ENCODE measurements at places on chromosomes 6 and 20.

- DNase-seq = peak; percentile 18
Measured at GRCh38 chr6:111342913-111343312, 140.1 kb downstream of the REV3L start.

DNA sequence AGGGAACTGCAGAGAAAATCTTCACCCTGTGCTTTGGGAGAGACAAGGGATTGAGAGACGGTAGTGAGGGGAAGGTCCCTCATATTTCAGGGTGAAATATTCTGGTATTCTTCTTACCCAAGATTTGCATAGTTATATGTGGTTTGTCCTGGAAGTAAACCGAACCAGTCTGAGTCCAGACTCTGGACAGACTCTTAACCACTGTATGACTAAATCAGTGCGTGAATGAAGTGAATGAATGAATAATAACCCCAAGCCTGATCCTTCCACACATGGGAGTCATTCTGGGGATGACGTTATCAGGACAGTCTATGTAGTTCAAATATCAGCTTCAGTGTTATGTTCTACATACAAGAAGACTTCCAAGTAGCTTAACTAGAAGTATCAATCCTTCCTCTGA, 690.7 kb downstream of the KIF16B start:
- DNase-seq = peak; percentile 66

DNA sequence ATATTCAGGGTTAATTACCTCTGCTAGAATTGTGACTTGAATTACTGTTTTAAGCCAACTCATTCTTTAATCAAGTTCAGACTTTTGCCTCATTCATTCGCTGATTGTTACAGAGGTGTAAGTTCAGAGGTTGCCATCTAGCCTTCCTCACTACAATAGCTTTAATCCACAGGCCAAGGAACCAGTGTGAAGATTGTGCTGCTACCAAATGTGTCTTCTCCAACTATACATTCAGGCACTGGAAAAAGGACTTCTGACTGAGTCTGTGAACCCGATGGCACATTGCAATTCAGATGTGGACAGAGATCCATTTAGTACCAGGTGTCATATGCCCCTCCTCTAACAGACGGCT, 111.2 kb upstream of the ADGRF1 start:
- DNase-seq = no peak

DNA sequence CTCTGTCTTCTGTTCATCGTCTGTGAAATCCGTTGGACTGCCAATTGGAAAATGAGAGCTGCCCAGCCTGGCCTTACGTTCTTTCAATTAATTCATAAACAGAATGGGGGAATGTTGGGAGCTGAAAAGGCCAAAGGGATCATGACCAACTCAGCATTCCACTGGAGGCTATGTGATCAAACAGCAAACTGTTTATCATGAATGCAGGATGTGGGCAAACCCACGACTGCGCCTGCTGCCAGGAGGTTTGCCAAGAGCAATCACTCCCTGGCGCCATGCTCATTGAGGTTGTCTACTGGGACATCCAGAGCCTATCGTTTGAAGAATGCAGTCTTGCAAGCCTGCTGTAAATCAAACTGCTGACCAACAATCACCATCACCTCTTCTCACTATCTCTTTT, 9.3 kb upstream of the FKBP1A start:
- peak; percentile 74 for DNase-seq

DNA sequence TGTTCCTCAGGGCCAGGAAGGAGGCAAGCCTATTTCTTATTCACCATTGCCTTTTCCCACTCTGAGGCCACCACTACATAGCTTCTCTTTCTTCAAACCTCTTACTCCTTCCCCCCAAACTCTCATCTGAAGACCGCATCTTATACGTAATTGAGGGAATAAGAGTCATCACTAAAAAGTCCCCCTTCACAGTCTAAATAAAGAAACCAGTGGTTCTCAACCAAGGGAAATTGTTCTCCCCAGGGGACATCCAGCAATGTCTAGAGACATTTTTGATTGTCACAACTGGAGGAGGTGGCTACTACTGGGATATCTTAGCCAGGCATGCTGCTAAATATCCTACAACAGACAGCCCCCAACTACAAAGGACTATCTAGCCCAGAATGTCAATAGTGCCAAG, 327.6 kb upstream of the CNR1 start:
- no peak for DNase-seq

DNA sequence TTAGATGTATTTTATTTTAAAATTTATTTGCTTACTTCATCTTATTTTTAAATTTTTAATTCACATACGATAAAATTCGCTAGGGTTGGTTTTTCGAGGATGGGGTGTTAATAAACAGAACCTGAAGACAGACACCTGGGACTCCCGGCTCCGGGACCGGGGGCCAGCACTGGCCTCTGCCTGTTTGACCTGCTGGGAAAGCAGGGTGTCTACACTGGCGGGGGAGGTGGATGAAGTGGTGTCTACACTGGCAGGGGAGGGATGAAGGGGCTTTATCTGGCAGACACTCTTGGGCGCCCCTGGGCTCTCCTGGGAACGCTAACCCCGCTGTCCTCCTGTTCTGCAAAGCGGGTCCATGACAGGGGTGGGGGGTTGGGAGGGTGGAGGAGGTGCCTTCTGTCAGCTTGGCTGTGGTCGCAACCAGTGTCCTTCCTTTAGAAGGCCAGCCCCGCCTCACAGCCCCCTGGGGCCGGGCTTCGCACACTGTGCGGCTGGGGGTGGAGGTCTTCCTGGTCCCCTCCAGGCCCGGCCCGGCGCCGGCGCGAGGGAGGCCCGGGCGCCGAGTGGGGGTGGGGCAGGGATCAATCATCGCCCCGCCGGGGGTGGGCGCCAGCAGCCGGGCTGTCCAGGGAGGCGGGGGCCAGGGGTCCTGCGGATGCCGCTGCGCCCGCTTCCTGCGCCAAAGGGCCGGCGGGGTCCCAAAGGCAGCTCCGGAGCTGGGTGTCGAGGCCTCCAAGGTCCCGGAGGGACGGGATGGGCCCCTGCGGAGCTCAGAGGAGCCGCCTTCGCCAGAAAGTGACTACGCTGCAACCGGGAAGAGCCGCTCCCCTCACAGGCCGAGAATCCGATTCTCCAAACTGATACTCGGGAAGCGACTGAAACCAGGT, 1.8 kb downstream of the GATA5 start:
- DNase-seq = no peak

GRCh38 chr6:69098910-69099309, 463.8 kb downstream of the ADGRB3 start:
- DNase-seq = no peak

DNA sequence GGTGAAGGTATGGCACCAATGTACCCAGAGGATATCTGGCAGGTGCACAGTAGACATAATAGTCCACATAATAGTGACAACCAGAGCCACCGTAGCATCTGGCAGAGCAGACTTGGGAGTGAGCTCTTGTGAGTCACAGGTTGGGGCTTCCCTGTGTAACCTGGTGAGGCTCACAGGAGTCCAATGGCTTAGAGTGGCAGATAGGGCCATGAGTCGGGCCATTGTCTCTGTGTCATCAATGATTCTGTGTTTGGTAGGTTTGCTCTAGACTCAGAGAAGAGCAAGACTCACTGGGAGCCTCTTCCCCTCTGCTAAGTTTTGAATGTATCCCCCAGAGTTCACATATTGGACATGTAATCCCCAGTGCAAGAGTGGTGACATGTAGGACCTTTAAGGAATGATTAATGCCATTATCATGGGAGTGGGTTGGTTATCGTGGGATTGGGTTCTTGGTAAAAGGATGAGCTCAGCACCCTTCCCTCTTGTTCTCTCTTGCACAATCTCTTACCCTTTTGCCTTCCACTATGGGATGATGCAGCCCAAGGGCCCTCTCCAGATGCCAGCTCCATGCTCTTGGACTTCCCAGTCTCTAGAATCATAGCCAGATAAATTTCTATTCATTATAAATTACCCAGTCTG, 22.6 kb upstream of the SIRPA start:
- no peak for DNase-seq
